Thymus (tissue), 14 donors: ENCODE measurements at places on chromosomes 7 and 10. TPM values are rescaled to one million over a fixed set of nuclear protein-coding genes. Genes with fewer than 3 reads are reported as not detected.
A peak's percentile ranks its signal among the peaks of the same experiment; 100 is the strongest.

DNA sequence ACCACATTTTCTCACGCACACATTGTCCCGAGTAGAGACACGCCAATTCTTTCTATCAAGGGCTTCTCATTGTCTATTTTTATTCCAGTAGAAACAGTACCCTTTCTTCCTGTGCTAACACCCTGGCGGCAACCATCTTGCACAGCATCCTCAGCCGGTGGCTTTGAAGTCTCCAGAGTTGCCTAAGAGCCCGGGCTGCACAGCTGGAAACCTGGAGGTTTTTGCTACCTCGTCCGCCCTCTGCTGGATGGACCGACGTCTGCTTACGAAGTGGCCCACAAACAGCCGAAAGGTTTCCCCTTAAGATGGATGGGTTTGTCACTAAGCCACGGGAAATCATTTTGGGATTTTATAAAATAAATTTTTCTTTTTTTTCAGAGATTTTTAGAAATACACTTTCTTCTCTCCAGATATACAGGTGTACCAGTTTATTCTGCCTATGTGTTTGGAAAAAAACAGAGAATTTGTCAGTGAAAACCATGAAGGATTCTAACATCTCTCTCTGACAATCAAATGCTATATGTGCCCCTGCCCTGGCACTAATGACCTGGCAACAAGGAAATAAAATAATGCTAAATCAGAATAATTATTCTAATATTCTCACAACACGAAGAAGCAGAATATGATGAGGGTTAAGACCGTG is 81.8 kb upstream of the FAM204A start:
- peak; percentile 83 for DNase-seq

GRCh38 chr7:103934508-103934907 is 55.0 kb downstream of the RELN start:
- no peak for DNase-seq

GRCh38 chr7:150330211-150330885 is 7.0 kb upstream of the ACTR3C start:
- no peak for DNase-seq

DNA sequence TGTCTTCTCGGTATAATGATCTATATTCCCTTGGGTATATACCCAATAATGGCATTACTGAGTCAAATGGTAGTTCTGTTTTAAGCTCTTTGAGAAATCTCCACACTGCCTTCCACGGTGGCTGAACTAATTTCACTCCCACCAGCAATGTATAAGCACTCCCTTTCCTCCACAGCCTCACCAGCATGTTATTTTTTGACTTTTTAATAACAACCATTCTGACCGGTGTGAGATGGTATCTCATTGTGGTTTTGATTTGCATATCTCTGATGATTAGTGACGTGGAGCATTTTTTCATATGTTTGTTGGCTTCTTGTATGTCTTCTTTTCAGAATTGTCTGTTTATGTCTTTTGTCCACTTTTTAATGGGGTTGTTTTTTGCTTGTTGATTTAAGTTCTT is 33.6 kb downstream of the KIAA1217 start:
- DNase-seq, result no peak

- DNase-seq, result no peak
Measured at GRCh38 chr10:10208196-10208595, 809.5 kb upstream of the CELF2 start.

The MMP21 gene
- 0.18 TPM for polyA plus RNA-seq

The HOXA7 gene
- polyA plus RNA-seq, result 0.41 TPM

The IDI2 gene
- 0.14 TPM for polyA plus RNA-seq
